ENCODE measurements at places on chromosomes 4 and X.
A peak's percentile ranks its signal among the peaks of the same experiment; 100 is the strongest.

- DNase-seq = no peak
Observed at GRCh38 chr4:40280586-40280985, 54.5 kb upstream of the CHRNA9 start.

- no peak for DNase-seq
Observed at GRCh38 chr4:188299161-188299560, 159.9 kb downstream of the TRIML1 start.

DNA sequence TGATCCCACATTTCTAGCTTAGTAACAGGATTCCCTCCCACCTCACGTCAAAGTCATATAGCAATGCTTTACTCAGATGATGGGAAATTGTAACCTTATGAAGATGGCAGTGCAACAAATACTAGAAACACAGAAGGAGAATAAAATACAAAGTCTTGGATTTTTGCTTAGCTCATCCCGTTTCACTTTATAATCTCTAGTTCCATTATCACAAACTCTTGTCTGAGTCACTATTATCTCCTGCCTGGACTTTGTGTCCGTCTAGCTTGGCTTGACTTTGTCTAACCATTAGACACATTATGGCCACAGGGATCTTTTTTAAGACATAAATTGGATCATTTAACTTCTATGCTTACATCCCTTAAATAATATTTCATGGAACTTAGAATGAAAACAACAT, 127.1 kb upstream of the GABRG1 start:
- DNase-seq = no peak

DNA sequence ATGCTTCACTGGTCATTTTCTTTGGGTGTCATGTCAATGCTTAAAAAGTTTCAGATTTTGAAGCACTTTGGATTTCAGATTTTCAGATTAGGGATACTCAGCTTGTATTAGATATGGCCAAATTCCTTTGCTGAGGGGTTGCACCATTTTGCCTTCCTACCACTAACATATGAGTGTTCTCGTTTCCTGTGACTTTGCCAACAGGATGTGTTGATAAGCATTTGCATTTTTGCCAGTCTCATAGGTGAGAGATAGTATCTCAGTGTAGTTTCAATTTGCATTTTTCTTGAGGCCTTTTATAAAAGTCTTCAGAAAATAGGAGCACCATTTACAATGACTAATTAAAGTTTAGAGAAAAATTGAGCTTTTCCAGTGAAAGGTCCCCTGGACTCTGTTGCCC, 71.6 kb upstream of the CLCN4 start:
- DNase-seq = peak; percentile 49

GRCh38 chrX:139287155-139287924, 243.2 kb upstream of the F9 start:
- DNase-seq = no peak
